Vagina (tissue), 2 donors: ENCODE measurements at places on chromosomes 5 and 9. TPM values are rescaled to one million over a fixed set of nuclear protein-coding genes. Genes with fewer than 3 reads are reported as not detected.

DNA sequence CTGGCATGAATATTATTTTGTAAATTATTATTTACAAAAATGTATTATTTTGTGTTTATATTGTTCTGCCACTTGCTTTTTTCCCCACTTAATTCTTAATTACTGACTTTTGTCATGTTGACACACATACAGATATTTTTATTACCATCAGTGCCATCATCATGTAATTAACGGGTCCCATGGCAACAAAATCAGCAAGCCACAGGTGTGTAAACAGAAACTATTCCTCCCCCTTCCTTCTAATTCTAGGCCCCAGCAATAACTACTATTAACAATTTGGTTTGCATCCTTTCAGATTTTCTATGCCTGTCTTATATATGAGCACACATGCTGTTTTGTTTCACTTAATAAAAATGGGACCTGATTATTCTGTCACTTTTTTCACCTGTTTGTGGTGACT lies 29.3 kb downstream of the CYFIP2 start:
- DNase-seq = no peak
- no peak overlapping the region for H3K27ac ChIP-seq
- H3K4me1 ChIP-seq = no peaks in the 10 kb centered on the region

SLIT3 gene
- 52.8 TPM for total RNA-seq

TOR4A gene
- total RNA-seq = 13.0 TPM

SPATA31E1 gene
- total RNA-seq = not detected

DNA sequence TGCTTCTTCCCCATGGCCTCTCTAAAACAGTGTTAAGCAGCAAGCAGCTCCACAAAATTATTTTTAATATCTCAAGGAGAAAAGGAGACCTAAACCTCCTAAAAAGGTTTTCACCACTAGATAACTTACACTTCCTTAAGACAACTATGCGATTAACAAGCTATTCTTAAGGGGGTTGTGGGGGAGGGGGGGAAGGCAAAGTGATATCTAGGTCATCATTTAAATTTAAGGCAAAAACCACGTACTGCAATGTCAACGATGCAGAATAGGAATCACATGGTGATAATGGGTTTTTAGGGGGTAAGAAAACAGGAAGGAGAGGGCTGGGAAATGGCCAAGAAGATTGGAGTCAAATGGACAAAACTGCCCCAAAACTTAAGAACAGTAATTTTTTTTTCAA lies 32.6 kb downstream of the CSNK1A1 start:
- no peaks in the 10 kb centered on the region for H3K27me3 ChIP-seq
- H3K27ac ChIP-seq = no peak overlapping the region
- no peak for DNase-seq
- H3K36me3 ChIP-seq = no peaks in the 10 kb centered on the region

GRCh38 chr5:127416906-127417305 lies 100.5 kb upstream of the PRRC1 start:
- no peak overlapping the region for H3K4me3 ChIP-seq
- no peaks in the 10 kb centered on the region for H3K27me3 ChIP-seq
- H3K27ac ChIP-seq = no peak overlapping the region
- H3K4me1 ChIP-seq = no peaks in the 10 kb centered on the region
- no peak for DNase-seq

- DNase-seq = no peak
- H3K4me1 ChIP-seq = no peaks in the 10 kb centered on the region
- H3K4me3 ChIP-seq = no peak overlapping the region
- no peaks in the 10 kb centered on the region for H3K27me3 ChIP-seq
These were observed 288.6 kb downstream of the ELAVL2 start for GRCh38 chr9:23537192-23538066.

- no peak overlapping the region for H3K4me3 ChIP-seq
- no peak for DNase-seq
These were observed 84.0 kb downstream of the ZSWIM6 start for GRCh38 chr5:61416010-61416409.

GRCh38 chr5:127590156-127590722 lies 58.6 kb upstream of the CTXN3 start:
- H3K36me3 ChIP-seq = no peaks in the 10 kb centered on the region
- no peaks in the 10 kb centered on the region for H3K27me3 ChIP-seq
- H3K27ac ChIP-seq = no peak overlapping the region
- DNase-seq = no peak
- no peak overlapping the region for H3K4me3 ChIP-seq
- no peaks in the 10 kb centered on the region for H3K4me1 ChIP-seq
